Activated naive CD8-positive, alpha-beta T cell treated with anti-CD3 and anti-CD28 coated beads for 36 hours (primary cell): ENCODE measurements at places on chromosomes 1 and 21. TPM values are rescaled to one million over a fixed set of nuclear protein-coding genes. Genes with fewer than 3 reads are reported as not detected.

AADACL3 gene
- not detected for total RNA-seq

LCE1A gene
- not detected for total RNA-seq

TRIM58 gene
- total RNA-seq, result 0.08 TPM

POU2F1 gene
- total RNA-seq, result 13.5 TPM

- no peaks in the 10 kb centered on the region for H3K27me3 ChIP-seq
- peak overlapping the region; percentile 8 for H3K27ac ChIP-seq
- H3K36me3 ChIP-seq, result peaks cover 3% of the 10 kb centered on the region
- H3K4me1 ChIP-seq, result peaks cover 10% of the 10 kb centered on the region
- no peak overlapping the region for H3K4me3 ChIP-seq
- no peak for DNase-seq
Measured at GRCh38 chr1:98813738-98814309, 152.3 kb downstream of the SNX7 start.

- no peaks in the 10 kb centered on the region for H3K27me3 ChIP-seq
- H3K27ac ChIP-seq, result peak overlapping the region; percentile 31
- DNase-seq, result no peak
- H3K36me3 ChIP-seq, result peaks cover 6% of the 10 kb centered on the region
Measured at GRCh38 chr1:25492323-25492722, 51.1 kb upstream of the LDLRAP1 start.

DNA sequence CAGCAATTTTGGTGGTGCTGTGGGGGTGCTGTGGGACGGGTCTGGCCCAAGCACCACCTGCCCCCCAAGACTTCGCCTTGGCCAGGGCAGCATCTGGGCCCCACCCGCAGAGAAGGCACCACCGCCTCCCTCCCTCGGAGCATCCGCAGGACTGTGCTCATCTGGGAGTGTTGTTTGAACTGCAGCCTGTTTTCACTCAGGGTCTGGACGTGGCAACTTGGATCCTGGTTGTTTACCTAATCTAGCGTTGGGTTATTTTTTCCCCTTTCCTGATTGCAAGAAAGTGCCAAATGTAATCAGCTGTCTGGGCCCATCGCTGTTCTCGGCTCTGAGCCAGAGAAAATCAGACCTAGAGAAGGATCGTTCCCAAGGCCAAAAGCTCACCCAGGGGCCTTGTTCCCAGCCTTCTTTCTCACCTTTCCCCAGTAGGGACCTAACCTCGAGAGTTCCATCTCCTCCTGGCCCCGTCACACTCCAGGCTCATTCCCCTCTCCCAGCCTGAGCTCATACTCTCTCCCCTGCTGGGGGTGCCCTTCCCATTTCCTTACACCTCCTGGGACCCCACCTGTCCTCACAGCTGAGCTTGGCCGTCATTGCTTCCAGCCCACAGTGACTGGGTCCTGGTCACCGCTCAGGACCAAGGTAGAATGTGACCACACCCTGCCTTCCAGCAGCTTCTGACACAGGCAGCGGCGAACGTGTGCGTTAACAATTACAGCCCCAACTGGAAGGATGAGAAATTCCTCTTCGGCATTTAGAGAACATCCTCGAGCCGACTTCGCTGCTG, 72.0 kb upstream of the FAM20B start:
- no peaks in the 10 kb centered on the region for H3K36me3 ChIP-seq
- no peaks in the 10 kb centered on the region for H3K4me1 ChIP-seq
- DNase-seq, result no peak
- H3K4me3 ChIP-seq, result no peak overlapping the region
- H3K27ac ChIP-seq, result no peak overlapping the region

- no peak overlapping the region for H3K27ac ChIP-seq
- H3K4me1 ChIP-seq, result peaks cover 16% of the 10 kb centered on the region
- peaks cover 42% of the 10 kb centered on the region for H3K27me3 ChIP-seq
- no peaks in the 10 kb centered on the region for H3K36me3 ChIP-seq
- H3K4me3 ChIP-seq, result no peak overlapping the region
Measured at GRCh38 chr1:112391603-112391940, 4.4 kb upstream of the CTTNBP2NL start.

- peaks cover 4% of the 10 kb centered on the region for H3K4me1 ChIP-seq
- H3K36me3 ChIP-seq, result peaks cover 36% of the 10 kb centered on the region
- H3K27ac ChIP-seq, result no peak overlapping the region
- H3K4me3 ChIP-seq, result no peak overlapping the region
- DNase-seq, result no peak
Measured at GRCh38 chr1:50531027-50531426, 107.8 kb upstream of the DMRTA2 start.

DNA sequence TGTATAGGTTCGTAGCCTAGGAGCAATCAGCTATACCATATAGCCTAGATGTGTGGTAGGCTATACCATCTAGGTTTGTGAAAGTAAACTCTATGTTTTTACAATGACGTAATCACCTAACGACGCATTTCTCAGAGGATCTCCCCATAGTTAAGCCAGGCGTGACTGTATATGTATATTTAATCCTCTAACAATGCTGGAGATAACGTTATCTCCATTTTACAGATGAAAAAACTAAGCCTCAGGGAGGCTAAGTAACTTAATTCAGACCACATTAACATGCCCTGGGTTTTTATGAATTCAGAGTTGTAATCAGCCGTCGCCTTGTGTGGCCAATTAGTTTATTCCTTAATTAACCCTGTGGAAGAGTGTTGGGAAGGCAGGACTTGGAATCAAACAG, 107.7 kb upstream of the PLXNA2 start:
- H3K4me3 ChIP-seq, result no peak overlapping the region
- H3K4me1 ChIP-seq, result no peaks in the 10 kb centered on the region
- peaks cover 3% of the 10 kb centered on the region for H3K27me3 ChIP-seq
- H3K27ac ChIP-seq, result no peak overlapping the region

DNA sequence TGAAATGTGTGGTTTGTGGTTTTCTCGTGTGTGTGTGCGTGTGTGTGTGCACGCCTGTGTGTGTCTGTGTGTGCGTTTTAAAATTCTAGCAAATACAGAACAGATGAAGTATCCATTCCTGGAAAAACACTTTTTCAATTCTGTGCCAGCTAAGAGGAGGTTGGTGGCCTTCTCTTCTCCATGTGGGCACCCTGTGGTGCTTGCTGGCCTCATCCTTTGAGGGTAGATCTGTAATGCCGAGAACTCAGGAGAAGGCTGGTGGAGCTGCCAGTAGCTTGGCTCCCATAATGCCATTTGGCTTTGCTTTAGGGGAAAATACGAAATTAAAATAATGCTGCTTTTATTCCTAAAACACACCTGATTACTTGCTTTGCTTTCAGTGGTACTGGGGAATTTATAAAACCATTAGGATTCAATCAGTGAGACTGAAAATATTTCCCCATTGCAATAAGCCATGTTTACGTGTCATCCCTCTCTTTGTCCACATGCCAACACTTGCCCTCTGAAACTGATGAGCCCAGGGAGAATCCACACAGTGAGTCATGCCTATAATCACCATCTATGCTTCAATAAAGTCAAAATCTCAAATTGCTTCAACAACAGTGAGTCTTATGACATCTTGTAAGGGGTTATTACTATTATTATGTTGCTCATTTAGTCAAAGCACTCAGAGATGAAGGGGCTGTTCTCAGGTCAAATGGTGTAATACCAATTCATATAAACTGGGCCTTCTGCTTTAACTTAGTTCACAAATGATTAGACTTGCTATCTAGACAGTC, 39.2 kb downstream of the ABCA4 start:
- H3K36me3 ChIP-seq, result no peaks in the 10 kb centered on the region
- no peaks in the 10 kb centered on the region for H3K27me3 ChIP-seq
- no peak overlapping the region for H3K4me3 ChIP-seq
- H3K4me1 ChIP-seq, result peaks cover 2% of the 10 kb centered on the region

GRCh38 chr1:111943066-111943465, 46.4 kb downstream of the KCND3 start:
- H3K36me3 ChIP-seq, result no peaks in the 10 kb centered on the region
- H3K27ac ChIP-seq, result no peak overlapping the region
- H3K4me3 ChIP-seq, result no peak overlapping the region
- no peak for DNase-seq
- H3K27me3 ChIP-seq, result no peaks in the 10 kb centered on the region

DNA sequence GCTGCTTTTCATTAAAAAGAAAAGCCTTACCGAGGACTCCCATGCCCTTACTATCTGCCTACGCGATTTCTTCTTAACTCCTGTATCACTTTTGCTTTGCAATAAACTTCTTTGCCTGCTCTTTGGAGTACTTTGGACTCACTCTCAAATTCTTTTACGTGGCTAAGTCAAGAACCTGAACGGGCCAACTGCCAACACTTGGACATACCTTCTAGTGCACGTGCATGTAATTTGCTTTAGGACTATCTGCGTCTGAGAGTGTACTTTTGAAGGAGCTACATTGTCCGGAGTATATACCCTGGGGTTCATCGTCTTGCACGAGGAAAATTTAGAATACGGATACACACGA, 3.6 kb upstream of the OTUD3 start:
- H3K27me3 ChIP-seq, result peaks cover 12% of the 10 kb centered on the region
- H3K27ac ChIP-seq, result no peak overlapping the region
- DNase-seq, result no peak
- H3K4me3 ChIP-seq, result no peak overlapping the region
- no peaks in the 10 kb centered on the region for H3K36me3 ChIP-seq

GRCh38 chr1:9169601-9170137, 40.8 kb upstream of the GPR157 start:
- no peak for DNase-seq
- no peaks in the 10 kb centered on the region for H3K4me1 ChIP-seq
- H3K36me3 ChIP-seq, result no peaks in the 10 kb centered on the region
- no peak overlapping the region for H3K27ac ChIP-seq

DNA sequence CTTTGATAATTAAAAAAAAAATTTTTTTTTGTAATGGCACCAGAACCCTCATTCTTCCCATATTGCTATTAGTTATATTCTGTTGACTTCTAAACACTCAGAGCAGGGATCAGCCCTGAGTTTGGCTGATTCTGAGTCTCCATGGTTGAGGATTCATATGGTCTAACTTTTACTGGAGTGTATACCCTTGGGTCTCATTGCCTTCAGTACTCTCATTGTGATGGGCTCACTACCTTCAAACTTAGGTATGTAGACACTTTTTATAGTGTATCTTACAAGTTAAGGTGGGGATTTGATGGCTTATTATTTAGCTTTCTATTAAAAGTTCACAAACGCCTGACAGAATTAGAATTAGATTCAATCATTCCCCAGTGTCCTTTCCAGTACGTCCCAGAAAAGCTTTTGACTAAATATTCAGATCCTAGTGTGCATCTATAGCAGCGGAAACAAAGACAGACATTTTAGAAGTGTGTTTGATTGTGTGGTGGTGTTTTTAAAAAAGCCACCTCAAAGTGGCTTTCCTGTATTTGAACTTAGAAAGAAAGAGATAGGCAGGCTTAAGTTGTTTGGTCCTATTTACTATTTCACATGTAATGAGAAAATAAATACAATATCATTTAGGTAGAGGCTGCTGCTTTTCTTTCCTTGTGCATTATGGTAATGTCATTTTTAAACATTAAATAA, 1.4 kb downstream of the MACF1 start:
- H3K27me3 ChIP-seq, result no peaks in the 10 kb centered on the region
- H3K4me3 ChIP-seq, result peak overlapping the region; percentile 93
- H3K27ac ChIP-seq, result peak overlapping the region; percentile 97

DNA sequence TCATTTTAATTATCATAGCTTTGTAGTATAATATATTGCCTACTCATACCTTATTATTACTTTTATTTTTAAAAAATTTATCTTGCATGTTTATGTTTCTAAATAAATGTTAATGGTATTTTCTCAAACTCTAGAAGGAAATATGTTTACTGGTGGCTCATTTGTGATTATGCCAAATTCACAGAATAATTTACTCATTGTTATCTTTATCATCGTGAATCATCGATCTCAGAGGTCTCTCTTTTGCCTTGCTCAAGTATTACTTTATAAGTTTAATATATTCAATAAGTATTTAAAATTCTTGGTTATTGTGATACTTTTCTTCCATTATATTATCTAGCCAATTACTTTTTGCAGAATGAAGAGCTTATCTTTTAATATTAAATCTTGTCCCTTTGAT, 836.7 kb upstream of the ADAMTS5 start:
- DNase-seq, result no peak
- H3K27ac ChIP-seq, result no peak overlapping the region

DNA sequence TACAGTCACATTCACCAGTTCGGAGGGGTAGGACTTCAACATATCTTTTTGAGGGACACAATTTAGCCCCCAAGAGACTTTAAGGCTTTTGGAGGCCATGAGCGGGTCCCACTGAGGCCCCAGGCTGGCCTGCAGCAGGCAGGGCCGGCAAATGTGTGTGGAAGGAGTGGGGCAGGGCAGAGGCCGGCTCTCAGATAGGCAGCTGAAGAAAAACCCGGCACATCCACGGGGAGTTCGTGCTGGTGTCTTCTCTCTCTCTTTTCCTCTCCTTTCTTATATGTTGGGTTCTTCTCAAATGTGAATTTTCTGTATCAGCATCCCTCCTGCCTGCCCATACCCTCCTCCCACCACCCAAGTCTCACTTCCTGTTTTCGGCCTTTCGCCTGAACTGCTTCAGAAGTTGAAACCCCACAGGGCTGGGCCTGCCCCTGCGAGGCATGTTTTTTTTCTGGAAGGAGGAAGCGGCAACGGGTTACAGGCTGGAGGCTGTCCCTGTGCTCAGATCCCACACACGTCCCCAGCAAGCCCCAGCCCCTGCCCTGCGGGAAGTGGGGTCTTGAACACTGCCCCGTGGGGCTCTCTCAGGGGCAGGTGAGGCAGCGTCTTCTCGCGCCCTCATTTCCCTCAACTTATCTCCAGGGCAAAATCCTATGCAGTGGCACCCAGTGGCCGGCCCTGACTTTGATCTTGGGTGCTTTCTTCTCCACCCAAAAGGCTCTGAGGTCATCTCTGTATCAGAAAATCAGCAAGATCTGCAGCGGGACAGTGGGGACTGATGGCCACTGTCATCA, 9.7 kb upstream of the UMODL1 start:
- peak overlapping the region; percentile 80 for H3K4me3 ChIP-seq
- peaks cover 53% of the 10 kb centered on the region for H3K4me1 ChIP-seq
- H3K36me3 ChIP-seq, result no peaks in the 10 kb centered on the region
- peak overlapping the region; percentile 82 for H3K27ac ChIP-seq
- H3K27me3 ChIP-seq, result no peaks in the 10 kb centered on the region
- peak; percentile 38 for DNase-seq

DNA sequence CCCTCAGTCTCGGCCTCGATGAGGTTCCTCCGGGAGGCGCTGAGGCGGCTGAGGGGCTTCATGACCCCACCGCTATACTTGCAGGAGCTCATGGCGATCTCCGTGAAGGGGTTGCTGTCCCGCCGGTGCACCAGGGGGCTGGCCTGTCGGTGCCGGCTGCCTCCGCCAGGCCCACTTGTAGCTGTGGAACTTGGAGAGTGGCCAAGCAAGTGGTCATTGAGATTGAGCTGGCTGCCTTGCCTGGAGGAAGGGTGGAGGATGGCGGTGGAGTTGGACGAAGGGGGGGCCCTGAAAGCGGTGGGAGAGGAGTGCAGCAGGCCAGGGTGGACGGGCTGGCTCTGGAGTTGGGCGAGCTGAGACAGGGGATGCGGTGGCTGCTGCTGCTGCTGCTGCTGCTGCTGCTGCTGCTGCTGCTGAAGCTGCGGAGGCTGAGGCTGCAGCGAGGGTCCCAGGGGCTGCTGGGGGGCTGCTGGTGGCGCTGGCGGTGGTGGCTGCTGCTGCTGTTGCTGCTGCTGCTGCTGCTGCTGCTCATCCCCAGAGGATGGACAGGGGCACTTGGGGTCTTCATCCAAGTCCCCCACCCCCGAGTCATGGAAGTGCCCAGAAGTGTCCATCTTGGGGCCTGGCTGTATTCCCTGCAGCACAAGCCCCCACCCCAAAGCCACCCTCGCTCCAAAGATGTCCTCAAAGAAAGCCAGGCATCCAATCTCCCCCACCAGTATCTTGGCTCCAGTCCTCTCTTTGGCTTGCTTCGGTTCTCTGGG, 548 bp downstream of the KCNN3 start:
- H3K27me3 ChIP-seq, result peaks cover 49% of the 10 kb centered on the region
- no peaks in the 10 kb centered on the region for H3K36me3 ChIP-seq
- DNase-seq, result no peak

- no peak overlapping the region for H3K27ac ChIP-seq
- H3K27me3 ChIP-seq, result no peaks in the 10 kb centered on the region
- no peaks in the 10 kb centered on the region for H3K36me3 ChIP-seq
- DNase-seq, result no peak
- no peaks in the 10 kb centered on the region for H3K4me1 ChIP-seq
- H3K4me3 ChIP-seq, result no peak overlapping the region
Measured at GRCh38 chr1:55052221-55053142, 13.1 kb downstream of the PCSK9 start.
